CD4-positive, alpha-beta T cell treated with Interleukin-6 for 4 hours (primary cell): ENCODE measurements at places on chromosomes 5 and 9.

- no peak for DNase-seq
Observed at GRCh38 chr5:125600559-125600958, 822.6 kb upstream of the GRAMD2B start.

- DNase-seq = no peak
Observed at GRCh38 chr9:86035827-86036440, 63.4 kb downstream of the GOLM1 start.

DNA sequence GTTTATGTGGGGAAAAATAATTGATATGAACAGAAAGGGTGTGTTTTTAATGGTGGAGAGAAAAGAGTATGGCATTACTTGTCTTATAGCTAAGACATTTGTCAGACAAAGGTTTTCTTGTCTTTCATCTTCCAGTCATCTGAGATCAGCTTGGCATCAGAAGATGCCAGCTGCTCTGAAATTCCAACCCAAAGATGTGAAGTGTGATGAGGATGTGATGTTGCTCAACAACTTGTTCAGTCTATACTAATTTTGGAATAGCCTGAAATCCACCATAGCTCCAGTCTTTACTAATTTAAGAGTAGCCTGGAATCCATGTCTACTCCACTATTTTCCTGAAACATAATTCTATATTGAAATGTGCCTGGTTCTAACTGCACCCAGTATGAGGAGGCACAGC lies 182.3 kb downstream of the CFAP90 start:
- DNase-seq = no peak

DNA sequence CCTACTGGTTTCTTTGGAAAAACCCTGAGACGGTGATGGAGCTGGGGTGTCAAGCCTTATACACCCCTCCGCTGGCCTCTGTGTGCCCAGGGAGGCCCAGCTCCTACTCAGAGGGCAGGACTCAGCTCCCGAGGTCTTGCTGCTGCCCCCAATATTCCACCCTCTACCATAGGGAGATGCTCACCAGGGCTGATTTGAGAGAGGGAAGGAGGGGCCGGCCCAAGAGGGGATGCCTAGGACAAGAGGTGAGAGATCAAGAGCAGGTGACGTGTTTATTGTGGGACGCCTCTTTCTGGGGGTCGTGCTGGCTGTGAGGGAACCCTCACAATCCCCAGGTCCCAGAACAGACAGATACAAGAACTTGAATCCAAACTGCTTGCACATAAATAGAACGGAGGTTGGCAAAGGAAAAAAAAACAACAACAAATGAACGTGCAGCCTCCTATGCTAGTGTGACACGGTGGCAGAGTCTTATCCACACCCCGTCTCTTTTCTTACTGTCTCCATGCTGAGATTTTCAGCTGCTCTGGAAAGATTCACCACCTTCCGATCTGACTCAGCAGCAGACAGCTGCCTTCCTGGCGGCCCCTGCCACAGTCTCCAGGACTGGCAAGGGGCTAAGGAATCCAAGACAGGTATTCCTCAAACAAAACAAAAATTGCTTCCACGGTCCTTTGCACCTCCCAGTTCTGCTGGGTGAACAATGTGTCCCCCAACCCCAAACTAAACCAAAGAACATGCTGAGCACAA lies 22.3 kb downstream of the FABP6 start:
- no peak for DNase-seq

GRCh38 chr9:73434826-73435225 lies 283.2 kb downstream of the ANXA1 start:
- DNase-seq = no peak

DNA sequence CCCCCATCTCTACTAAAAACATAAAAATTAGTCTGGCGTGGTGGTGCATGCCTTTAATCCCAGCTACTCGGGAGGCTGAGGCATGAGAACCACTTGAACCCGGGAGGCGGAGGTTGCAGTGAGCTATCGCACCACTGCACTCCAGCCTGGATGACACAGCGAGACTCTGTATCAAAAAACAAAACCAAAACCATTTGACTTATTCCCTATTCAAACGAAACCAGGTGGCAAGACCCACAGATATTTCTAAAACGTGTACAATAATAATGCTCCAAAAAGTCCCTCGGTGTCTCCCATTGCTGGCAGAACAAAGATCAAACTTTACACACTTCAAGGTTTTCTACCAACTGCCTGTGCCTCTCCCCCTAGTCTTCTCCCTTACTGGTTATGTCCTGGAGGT lies 29.8 kb downstream of the HMGCR start:
- DNase-seq = no peak

- DNase-seq = no peak
Observed at GRCh38 chr5:1368236-1368635, 23.3 kb upstream of the CLPTM1L start.

GRCh38 chr5:33311893-33312292 lies 128.9 kb upstream of the TARS1 start:
- no peak for DNase-seq
